ENCODE measurements at places on chromosomes 5 and 9.
A peak's percentile ranks its signal among the peaks of the same experiment; 100 is the strongest.

DNA sequence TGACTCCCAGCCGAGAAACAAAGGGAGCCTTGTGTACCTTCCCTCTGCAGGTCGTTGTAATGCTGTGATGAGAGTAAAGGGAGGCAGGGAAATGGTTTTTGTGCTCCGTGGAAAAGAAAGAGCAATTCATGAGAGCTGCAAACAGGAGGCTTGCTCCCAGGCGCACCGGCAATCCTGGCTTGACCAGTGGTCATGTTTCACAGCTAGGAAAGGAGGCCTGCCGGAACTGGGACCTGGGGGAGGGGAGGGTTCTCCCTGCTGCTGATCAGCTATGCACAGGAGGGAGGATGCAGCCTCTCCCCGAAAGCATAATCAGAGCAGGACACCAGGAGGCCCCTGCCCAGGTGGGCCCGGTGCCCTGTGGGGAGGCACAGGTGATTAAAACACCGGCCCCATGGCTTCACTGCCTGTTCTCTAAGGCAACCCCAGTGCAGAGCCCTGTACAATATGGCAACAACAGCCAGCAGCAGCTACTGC lies 131.3 kb downstream of the ZDHHC21 start:
- DNase-seq: no peak

- DNase-seq: no peak
These were observed 82.3 kb upstream of the AGXT2 start for GRCh38 chr5:35129921-35130485.

DNA sequence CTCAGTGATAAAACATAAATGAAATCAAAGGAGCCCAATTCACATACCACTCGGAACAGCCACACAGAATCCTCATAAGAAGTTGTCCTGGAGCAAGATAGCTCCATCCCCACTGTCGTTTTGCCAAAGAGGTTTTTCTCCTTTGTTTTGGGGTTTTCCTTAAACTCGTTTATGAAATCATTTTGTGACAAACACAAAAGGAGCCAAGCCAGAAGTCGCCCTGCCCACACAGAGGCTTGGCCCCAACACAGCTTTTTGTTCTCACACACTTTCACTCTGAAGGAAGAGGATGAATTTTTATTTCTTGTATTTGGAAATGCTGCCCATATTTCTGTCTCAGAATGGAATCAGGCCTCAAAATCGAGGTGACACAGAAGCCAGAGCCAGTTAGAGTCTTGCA lies 113.4 kb downstream of the HSD17B3 start:
- no peak for DNase-seq

DNA sequence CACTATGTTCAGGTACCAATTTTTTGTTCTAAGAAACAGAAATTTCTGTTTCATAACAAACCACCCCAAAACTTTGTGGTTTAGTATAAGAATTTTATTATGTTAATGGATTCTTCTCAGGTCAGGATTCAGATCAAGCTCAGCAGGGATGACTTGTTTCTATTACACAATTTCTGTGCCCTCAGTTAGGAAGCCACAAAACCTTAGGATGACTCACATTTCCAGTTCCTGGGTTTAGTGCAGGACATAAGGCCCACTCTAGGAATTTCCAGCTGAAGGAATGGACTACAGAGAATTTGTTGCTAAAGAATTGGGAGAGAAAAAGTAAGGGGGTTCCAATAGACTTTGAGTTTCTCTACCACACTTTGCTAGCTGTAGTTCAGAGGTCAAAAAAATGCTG lies 629.3 kb downstream of the ANXA1 start:
- no peak for DNase-seq

GRCh38 chr5:156912869-156913268 lies 50.2 kb downstream of the TIMD4 start:
- DNase-seq: no peak

GRCh38 chr5:140356853-140357725 lies 2.9 kb upstream of the SLC4A9 start:
- DNase-seq: no peak

GRCh38 chr9:112558476-112558875 lies 71.8 kb downstream of the KIAA1958 start:
- DNase-seq: no peak

DNA sequence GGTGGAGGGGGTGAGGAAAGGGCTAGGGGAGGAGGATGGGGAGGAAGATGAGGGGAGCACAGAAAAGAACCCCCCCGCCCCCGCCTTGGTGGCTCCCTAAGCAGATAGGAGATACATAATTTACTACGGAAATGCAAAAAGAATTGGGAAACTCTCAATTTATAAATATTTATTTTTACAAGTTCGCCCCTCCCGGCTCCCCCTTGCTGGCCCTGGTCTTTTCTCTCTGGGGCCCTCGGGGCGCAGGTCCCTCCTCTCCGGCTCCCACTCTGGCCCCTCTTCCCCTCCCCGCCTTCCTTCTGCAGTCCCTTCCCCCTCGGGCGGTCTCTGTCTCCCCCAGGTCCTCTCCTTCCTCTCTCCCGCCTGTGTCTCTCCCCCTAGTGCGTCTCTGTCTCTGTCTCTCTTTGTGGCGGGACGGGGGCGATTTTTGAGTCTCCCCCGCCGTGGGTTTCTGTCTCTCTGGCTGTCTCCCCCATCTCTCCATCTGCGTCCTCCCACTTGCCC lies 173.6 kb upstream of the IER5L start:
- DNase-seq: no peak

GRCh38 chr5:158482125-158482524 lies 617.6 kb downstream of the EBF1 start:
- no peak for DNase-seq

GRCh38 chr9:121322737-121323448 lies 47.2 kb downstream of the STOM start:
- no peak for DNase-seq

- no peak for DNase-seq
These were observed 28.3 kb upstream of the STOM start for GRCh38 chr9:121398374-121398773.

GRCh38 chr9:112836394-112836793 lies 54.3 kb downstream of the SLC46A2 start:
- no peak for DNase-seq

DNA sequence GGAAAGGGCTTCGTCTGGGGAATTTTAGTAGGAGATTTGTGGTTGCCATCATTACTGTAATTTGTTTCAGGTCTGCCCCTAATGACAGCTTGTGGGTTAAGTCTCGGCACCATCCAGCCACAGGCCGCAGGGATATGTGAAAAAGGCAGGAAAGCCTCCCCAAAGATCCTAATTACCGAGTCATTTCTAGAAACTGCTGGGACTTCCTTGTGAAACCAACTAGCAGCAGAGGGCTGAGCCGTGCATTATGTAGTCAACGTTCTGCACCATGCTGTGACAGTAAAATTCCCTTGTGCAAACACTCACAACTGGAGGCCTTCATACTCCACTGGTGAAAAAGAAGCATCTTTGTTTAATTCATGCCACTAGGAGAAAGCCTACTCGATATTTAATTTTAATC lies 230.3 kb downstream of the MPDZ start:
- DNase-seq: no peak

DNA sequence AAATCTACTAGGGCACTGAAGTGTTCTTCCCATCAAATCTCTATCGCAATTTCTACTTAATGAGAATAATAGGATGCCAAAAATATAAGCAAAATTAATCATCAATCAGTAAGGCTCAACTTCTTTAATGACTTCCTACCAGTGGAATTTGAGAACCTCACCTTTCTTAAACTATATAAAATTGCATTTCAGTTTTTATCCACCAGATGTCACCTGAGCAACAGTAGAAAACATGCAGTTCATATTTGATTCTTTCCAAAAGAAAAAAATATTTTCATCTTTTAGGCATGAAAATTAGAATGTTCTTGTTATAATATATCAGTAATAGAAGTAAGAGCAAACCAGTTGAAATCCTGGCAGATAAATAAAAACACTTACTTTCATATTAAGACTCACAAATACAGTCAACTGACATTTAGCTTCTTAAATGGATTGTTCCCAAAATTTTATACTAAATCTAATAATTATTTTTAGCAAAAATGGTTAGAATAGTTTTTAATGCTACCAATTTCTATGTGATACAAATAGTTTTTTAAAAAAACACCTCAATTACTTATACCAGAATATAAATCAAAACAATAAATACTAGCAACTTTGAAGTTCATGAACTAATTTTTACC lies 13.4 kb upstream of the CCDC112 start:
- no peak for DNase-seq

DNA sequence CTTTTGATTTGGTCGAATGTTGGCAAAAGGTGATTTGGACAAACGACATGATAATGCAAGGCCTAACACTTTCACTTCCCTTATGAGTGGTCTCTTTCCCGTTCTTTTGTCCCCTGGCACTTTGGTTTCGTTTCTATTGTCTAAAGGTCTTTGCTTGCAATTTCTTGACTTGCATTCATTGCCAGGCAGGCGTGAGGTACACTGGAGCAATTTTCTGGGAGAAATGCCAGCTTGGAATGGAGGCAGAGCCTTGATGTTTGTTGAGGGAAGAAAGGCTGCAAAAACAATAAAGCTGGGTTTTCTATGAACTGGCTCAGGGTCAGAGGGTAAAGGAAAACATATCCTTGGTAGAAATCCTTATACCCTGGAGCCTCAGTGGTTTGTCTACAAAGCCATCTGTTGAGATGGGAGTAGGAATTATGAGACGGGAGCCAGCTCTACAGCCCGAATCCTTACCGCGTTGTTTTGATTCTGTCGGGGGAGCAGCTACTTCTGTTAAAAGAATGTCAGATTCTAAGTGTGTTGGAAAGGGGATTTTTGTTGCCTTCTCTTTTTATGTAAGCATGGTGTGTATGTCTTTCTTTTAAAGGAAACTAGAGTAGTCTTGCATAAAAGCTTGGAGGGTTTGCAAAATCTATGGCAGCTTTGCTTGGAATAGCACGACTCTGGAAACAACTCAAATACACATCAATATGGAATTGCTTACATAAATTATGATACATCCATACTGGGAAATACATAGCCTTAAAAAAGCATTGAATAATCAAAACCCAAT lies 158.9 kb downstream of the RMI1 start:
- DNase-seq: peak; percentile 40

- DNase-seq: no peak
These were observed 304.0 kb downstream of the PJA2 start for GRCh38 chr5:109105631-109106267.

DNA sequence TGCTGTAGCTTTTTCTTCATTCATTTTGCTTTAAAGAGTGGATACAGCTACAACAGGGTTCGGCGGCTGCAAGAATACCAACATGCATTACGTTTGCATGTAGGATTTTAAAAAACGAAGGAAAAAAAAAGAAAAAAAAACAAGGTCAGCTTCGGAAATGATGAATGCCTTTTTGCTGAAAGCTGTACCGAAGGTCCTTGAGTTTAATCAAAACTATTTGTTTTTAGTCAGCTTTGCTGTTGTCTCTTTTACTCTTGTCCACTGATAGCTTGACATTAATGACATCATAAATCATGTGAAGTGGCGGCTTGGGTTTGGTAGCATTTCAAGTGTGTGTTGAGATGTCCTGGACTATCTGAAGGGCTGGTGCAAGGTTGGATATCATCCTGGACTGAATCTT lies 779.1 kb downstream of the NR2F1-AS1 start:
- DNase-seq: no peak
